ENCODE measurements at places on chromosomes 7 and 10. TPM values are rescaled to one million over a fixed set of nuclear protein-coding genes. Genes with fewer than 3 reads are reported as not detected.

Gene SFTPD
- polyA plus RNA-seq, result not detected

Gene ZMYND11
- 39.5 TPM for polyA plus RNA-seq

Gene CALHM3
- not detected for polyA plus RNA-seq

GRCh38 chr10:5944389-5945189, 32.8 kb downstream of the IL15RA start:
- DNase-seq, result peak; percentile 100

GRCh38 chr7:136325578-136325977, 348.4 kb upstream of the MTPN start:
- DNase-seq, result no peak

GRCh38 chr7:35725280-35725680, 30.3 kb upstream of the HERPUD2 start:
- DNase-seq, result no peak

DNA sequence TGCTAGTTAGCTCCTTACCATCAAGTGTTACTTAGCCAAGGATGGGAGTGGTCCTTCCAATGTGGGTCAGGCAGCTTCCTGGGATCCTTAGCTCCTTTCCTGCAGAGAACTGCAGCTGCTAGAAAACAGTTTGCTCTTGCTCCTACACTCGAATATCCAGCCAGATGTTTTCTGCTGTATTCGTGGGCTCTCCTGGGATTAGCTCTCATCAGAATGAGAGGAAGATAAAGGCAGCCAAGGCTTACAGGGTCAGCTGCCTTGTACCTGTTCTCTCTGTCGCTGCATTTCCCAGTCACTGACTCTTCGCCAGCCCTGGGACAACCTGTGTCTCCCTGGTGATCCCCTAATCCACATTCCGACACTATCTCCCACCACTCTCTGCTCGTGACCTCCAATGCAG, 29.0 kb downstream of the NEUROD6 start:
- no peak for DNase-seq

- DNase-seq, result no peak
Measured at GRCh38 chr7:50304911-50305582, 531 bp downstream of the IKZF1 start.

DNA sequence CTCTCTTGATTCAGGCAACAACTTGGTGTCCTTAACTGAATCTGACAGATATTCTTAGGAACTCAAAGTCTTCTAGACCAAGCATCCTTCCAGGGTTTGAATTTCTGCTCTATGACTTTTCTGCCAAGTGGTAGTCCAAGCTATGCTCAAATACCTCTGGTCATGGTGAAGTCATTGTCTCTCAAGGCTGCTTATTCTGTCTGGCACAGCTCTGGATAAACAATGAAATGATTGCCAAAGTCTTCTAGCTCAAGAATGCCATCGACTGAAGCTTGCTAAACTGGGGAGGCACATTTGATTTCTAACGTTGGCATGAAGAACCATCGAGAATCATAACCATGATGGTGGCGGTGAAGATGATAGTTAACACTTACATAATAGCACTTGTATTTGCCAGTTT, 116.2 kb upstream of the MKX start:
- DNase-seq, result no peak

GRCh38 chr7:87420173-87420572, 55.3 kb downstream of the ABCB4 start:
- DNase-seq, result no peak

Measured in IMR-90 (cell line).